ENCODE measurements at places on chromosomes 5 and 9.

DNA sequence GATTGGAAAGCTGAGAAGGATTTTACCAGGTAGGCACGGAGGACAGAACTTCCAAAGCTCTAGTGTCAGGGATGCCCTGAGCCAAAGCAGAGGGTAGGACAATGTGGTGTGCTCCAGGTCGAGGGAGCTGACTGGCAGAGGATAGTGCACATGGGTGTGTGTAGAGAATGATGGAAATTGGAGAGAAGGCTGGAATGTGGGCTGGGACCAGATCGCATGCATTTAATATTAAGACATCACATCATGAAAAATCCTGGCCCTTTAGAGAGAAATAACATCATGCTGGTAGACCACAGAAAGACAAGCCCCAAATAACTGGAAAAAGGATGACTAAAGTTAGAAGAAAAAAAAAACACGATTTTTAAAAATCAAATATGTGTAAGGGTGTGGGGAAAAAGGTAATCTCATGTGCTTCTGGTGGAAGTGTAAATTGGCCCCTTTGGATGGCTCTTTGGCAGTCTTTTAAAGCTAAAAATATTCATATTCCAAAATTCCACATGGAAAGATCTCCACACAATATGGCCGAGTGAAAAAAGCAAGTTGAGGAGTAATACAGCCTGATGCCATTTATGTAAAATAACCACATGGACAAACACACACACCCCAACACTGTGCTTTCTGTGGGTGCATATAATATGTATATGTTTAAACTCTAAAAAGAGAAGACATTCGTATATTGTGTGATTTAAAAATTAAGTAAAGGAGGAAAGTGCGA is 67.0 kb upstream of the TGFBR1 start:
- no peak for DNase-seq

DNA sequence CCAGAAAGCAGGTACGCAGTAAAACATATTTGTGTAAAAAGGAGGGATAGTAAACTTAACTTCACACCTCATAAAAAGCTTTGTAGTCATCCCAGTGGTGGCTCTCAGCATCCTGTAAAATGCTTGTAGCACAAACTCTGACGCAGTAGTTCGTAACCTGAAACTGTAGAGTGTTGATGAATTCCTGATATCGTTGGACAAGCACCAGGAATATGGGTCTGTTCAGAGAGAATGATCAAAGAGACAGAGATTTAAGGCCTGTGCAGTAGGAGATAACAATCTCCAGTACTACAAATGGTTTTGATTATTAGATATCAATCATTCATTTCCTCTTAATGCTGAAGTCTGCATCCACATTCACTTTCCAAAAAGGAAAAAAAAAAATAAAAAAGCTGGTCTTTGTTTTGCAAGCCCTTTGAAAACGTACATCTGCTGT is 148.5 kb downstream of the KIAA0825 start:
- DNase-seq = no peak

DNA sequence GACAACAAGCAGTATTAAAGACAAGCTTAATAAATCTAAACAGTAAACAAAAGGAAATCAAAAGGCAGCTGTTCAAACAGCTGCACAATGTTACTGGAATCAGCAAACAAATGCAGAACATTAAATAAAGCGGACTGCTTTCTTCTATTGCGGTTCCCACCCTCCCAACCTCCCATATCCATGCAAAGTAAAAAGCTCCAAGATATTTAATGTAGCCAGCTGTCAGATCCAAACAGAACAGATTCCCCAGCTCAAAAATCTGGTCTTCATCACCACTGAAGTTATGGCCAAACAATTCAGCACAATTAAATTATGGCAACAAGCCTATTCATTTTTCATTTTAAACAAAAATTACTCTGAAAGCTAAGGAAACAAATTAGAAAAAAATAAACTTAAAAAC is 75.9 kb downstream of the SLC38A9 start:
- no peak for DNase-seq

DNA sequence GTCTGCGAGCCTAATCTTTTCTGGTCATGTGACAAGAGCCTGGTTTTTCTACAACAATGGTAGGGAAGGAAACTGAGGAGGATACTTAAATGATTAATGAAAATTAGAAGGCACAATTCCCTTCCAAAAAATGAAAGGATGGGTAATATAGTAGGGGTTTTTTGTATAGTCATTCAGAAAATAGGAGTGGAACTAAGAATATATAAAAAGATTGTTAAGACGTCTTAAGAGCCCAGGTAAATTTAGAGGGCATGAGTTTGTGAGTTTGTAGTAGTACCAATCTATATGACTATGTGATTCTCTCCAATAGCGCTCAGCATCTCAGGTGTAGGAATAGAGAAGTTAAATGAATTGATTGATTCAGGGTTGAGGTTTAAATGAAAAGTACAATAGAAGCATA is 50.1 kb downstream of the GNG10 start:
- DNase-seq = no peak

- DNase-seq = no peak
These were observed 56.6 kb downstream of the SLC28A3 start for GRCh38 chr9:84283946-84284345.

- no peak for DNase-seq
These were observed 4.2 kb upstream of the SEMA4D start for GRCh38 chr9:89502038-89502601.

DNA sequence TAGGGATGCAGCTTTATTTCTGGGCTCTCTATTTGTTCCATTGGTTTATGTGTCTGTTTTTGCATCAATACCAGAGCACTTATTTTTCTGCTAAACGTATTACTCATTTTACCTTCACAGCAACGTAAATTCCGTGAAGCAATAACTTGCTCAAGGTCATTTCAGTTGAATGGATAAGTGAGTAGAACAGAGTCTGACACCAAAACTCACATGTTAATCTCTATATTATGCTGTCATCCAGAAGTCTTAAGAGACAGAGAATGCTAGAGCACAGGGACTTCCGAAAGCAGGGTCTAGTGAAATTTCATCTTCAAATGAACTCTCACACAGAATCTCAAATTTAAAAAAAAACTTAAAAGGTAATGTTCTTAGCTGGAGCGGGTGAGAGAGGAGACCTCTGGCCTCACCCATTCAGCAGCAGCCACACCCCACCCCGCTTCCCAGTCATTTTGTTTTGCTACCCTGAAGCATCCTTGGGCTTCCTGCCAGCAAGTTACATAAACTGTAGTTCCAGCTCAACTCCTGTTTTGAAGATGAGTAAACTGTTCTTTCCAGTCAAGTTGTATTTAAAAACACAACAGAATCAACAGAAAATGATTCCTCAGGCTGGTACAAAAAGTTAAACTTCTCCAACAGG is 69.3 kb downstream of the TRIM36 start:
- DNase-seq = no peak

- DNase-seq = no peak
These were observed 4.0 kb downstream of the SLC35D2 start for GRCh38 chr9:96379461-96379860.

GRCh38 chr9:15219546-15219945 is 87.5 kb downstream of the TTC39B start:
- no peak for DNase-seq

DNA sequence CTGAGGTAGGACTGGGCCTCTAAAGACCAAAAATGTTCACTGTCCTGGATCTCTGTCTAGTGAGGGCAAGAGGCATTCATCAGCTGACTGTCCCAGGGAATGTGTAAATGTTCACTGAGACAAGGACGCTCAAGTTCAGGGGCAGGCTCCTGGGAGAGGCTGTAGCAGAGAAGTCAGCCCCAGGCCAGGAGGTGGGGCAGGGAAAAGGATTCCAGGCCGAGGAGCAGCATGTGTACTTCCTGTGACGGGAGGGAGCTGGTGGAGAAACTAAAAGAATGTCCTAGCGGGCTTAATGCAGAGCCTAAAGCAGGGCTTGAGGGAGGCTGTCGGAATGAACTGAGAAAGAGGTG is 205.8 kb downstream of the GABBR2 start:
- no peak for DNase-seq

DNA sequence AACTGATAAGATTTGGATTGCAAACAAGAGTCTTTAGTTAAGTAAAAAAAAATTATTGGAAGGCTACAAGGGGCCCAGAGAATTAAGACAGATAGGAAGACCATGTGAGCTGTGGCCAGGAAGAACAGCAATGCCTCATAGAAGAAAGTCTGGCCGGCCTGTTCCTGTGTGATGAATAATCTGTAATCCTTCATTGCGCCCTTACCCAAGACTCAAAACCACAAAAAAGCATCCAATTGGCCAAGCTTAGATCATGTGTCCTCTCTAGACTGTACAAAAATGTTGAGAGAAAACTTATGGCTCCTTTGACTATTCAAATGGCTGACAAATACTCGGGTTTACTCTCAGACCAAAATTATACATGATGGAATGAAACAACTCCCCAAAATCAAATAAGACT is 1383.5 kb downstream of the PTPRD start:
- no peak for DNase-seq

DNA sequence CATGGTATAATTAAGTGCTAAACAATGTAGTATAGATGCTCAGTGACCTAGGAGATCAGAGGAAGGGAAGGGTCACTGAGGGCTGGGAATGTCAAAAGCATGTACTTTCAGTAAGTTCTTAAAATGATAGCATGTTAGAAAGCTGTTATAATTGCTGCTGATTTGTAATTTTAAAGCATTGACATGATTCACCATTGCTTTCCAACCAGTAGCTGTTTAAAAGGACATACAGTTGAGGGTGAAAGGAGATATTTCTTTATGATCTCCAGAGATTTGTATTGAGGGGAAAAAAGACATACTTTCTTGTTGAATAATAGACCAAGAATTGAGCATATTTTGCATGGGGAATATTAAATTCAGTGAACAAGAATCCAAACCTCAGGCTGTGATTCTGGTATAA is 1.2 kb upstream of the SLC1A3 start:
- no peak for DNase-seq

- no peak for DNase-seq
These were observed 25.8 kb downstream of the CD180 start for GRCh38 chr5:67170767-67171166.

DNA sequence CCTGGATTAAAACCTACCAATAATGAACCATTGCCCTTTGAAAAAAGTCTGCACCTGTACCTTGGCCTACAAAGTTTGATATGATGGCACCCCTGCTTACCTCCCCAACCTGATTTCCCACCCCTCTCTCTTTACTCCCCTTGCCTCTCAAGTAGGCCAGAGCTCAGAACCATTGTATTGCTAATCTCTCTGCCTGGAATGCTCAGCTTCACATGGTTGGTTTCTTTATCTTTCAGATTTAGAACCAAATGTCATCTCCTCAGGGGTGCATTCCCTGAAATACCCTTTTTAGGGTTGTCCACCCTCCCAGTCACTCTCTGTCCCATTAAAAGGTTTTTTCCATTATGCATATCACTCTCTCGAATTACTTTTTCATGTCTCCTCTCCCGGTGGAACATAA is 116.6 kb upstream of the VCAN start:
- no peak for DNase-seq

- DNase-seq = no peak
These were observed 154.2 kb downstream of the TMC1 start for GRCh38 chr9:72675586-72675985.

- no peak for DNase-seq
These were observed 481.6 kb upstream of the KIF2A start for GRCh38 chr5:61824396-61824795.

GRCh38 chr5:72597456-72597948 is 90.3 kb upstream of the ZNF366 start:
- DNase-seq = no peak

DNA sequence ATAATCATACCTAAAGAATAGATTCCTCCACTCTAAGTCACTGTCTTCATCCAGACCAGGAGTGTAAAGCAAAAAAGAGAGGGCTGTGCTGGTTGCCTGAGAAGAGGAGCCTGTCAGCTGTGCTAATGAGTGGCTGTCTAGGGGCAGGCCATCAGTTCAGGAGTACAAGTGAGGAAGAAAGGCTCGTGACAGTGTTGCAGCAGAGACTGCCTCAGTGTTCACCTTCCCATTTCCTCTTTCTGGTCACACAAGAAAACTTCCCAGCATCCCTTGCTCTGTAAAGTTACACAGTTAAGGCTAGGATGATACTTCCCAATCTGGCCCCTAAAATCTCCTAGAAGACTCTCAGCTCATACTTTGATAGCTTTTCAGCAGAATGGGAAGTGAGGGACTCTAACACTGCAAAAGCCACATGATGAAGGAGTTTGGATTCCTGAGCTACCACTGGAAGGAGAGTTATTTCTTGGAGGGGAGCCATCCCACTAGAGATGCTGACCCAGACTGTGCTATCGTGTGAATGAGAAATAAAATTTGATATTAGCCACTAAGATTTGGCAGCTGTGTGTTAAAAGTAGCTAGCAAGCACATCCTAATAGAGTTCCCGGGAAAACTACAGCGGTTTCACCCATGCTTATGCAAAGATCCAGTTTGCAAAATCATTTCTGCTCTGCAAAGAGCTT is 67.1 kb downstream of the ADAMTS12 start:
- DNase-seq = no peak

DNA sequence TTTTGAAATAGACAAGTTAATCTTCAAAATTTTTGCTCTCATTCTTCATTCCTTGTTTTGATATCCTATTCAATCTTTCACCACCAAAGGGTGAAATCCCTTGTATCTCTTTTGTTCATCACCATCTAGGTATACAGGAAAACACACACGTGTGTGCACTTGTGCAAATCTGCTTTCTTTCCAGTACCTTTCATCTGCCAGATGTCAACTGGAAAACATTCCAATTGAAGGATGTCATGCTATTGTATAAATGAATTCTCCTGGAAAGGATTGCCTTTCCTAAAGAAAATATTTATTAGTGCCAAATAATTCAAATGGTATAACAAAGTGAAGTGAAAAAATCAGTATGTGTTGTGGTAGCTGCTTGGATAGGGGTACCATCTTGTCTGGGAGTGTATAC is 123.7 kb downstream of the RANBP17 start:
- no peak for DNase-seq

DNA sequence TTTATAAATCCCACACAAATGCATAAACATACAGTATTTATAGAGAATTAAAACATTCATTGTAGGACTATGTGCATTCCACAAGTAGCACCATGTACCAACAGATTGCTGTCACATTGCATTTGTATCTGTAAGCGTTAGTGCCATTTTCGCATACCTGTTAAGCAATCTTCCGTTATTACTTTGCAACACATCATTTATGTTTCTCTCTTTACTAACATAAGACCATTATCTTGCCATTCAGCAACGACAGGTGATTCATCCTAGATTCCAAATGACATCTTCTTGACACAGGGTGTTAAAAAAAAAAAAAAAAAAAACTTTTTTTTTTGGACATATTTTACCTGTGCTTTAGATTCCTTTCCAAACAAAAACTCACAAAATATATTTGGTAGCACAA is 511.8 kb downstream of the ELAVL2 start:
- DNase-seq = no peak

GRCh38 chr9:95940265-95940664 is 64.8 kb downstream of the ERCC6L2 start:
- DNase-seq = no peak

- DNase-seq = no peak
These were observed 1.2 kb upstream of the AGPAT2 start for GRCh38 chr9:136688274-136689107.

- DNase-seq = no peak
These were observed 44.6 kb downstream of the POC5 start for GRCh38 chr5:75672616-75673015.

DNA sequence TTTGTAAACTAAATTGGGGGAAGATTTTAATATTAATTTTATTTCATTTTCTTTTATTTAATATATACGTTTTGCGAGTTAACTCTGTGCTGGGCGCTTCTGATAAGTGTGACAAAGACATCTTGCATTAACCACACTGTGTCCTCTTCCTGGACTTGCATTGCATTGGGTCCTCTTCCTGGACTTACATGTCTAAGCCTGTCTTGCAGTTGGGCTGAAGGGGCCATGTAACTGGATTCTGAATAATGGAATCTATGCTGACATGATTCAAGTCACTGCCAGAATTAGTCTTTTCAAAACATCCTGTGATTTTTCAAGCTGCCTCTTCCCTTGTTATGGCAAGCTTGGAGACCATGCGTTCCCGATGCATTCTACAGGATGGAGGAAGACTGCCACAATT is 122.6 kb downstream of the TRIM32 start:
- DNase-seq = no peak

Data from stimulated activated CD4-positive, alpha-beta T cell treated with anti-CD3 and anti-CD28 coated beads, Interleukin-2, amount 100 ng/mL, for 24 hours (primary cell).